Kidney (tissue), 22 donors: ENCODE measurements at places on chromosomes 12 and 14. TPM values are rescaled to one million over a fixed set of nuclear protein-coding genes. Genes with fewer than 3 reads are reported as not detected.

DNA sequence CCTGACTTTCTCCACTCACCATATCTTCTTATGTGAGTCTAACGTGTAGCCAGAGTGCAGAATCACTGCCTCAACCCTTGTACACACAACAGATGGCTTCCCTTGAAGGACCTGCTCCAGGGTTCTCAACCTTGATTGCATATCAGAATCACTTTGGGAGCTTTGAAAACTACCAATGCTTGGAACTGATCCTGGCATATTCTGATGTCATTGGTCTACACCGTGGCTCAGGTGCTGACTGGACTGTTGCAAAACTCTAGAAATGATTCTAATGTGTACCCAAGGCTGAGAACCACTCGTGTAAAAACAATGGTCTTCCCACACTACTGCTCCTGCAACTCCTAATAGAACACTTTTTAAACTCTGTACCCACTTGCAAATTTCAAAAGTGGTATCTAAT lies 18.5 kb downstream of the TMEM132D start:
- DNase-seq, result no peak

- peak; percentile 47 for DNase-seq
Observed at GRCh38 chr14:93544212-93544611, 113.5 kb downstream of the UNC79 start.

The SLC4A8 gene
- polyA plus RNA-seq, result 3.4 TPM

GRCh38 chr12:27233814-27234213 lies 10.3 kb upstream of the STK38L start:
- DNase-seq, result no peak

GRCh38 chr14:99686557-99687283 lies 2.6 kb downstream of the CYP46A1 start:
- DNase-seq, result no peak
